ENCODE measurements at places on chromosomes 11 and 22.

DNA sequence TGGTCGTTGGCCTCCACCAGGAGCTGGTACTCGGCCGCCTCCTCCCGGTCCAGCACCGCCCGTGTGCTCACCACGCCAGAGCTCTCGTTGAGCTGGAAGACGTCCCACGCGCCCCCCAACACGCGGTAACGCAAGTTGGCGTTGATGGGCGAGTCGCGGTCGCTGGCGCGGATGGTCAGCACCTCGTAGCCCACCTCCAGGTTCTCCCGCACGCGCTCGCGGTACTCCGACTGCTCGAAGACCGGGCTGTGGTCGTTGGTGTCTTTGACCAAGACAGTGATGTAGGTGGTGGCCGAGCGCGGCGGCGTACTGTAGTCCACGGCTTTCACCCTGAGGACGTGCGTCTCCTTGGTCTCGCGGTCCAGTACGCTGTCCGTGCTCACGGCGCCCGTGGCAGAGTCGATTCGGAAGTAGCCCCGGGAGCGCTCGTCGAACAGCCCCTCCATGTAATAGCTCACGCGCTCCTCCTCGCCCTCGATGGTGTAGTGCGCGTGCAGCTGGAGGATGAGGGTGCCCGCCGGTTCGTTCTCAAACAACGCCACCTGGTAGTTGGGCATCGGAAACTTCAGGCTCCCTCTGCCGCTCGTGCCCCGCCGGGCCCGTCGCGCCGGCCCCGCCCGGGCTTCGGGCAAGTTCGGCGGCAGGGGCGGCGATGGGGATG is 1.4 kb downstream of the CELSR1 start:
- no peak for DNase-seq

DNA sequence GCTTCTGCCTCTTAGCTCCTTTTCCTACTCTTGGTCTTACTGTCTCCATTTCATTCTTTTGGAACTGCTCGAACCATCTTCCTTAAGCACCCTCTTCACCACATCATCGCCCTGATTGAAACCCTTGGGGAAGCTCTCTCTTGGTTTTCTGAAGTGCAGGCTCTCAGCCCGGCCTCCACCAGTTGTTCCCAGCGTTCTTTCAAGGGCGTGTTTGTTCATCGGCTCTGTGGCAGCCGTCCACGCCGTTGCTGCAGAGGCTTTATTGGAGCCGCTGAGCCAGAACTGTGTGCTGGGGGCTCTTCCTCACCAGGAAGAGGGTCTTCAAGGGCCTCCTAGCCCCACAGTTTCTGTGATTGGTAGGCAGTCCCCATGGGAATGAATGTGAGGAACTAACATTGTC is 214.1 kb downstream of the TBC1D22A start:
- no peak for DNase-seq

- DNase-seq = no peak
These were observed 54.0 kb upstream of the GCAT start for GRCh38 chr22:37753746-37754145.

GRCh38 chr11:128354476-128354875 is 232.9 kb downstream of the ETS1 start:
- DNase-seq = no peak

- no peak for DNase-seq
These were observed 27.9 kb downstream of the INCENP start for GRCh38 chr11:62151737-62152102.

- no peak for DNase-seq
These were observed 33.0 kb downstream of the GNB1L start for GRCh38 chr22:19821523-19822300.

- DNase-seq = no peak
These were observed 6.5 kb downstream of the FAR1 start for GRCh38 chr11:13674799-13675509.

GRCh38 chr11:25787416-25787815 is 544.5 kb upstream of the ANO3 start:
- no peak for DNase-seq

DNA sequence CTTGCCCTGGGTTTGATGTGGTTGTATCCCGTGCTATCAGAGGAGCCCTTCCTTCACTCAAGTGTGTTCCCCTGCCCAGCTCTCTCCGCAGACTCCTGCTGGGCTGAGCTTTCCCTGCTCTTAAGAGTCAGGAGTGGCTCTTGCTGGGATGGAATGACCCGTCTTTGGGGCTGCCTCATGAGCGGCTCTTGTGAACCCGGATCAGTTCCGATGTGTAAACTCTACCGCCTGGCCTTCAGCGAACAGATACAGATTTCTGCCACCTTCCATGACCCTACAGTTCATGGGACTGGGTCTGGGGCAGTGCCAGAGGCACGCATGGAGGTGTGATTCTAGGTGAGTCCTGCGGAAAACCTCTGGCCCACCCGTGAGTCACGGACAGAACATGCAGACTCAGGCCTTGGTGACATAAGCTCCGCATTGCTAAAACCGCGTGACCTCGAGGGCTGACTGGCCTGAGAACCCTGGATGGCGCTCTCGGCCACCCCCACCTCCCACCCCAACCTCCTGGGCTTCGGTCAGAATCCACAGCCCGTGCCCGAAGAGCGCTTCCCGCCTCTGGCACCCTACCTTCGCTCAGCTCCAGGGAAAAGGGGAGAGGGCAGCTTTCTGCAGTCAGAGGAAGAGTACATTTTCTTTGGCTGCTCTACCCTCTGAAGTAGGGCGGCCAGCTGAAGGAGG is 1.3 kb upstream of the ZBTB16 start:
- DNase-seq = no peak

DNA sequence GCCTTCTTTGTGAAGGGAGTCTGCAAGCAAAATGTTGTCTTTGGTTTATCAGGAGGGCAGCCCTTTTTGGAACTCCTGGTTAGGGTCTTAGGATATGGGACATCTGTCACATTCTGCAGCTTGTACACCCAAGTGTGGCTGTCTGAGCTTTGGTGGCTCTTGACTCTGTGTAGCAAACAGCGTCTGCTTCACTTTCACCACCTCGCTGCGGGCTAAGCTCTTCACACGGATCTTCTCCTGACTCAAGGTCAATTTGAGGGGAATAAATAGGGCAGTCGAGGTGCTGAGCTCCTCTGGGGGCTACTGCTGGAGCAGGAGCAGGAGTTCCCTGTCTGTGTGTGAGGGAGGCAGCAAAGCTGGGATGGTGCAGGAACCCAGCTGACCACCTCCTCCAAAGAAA is 10.6 kb downstream of the MICAL2 start:
- DNase-seq = no peak

DNA sequence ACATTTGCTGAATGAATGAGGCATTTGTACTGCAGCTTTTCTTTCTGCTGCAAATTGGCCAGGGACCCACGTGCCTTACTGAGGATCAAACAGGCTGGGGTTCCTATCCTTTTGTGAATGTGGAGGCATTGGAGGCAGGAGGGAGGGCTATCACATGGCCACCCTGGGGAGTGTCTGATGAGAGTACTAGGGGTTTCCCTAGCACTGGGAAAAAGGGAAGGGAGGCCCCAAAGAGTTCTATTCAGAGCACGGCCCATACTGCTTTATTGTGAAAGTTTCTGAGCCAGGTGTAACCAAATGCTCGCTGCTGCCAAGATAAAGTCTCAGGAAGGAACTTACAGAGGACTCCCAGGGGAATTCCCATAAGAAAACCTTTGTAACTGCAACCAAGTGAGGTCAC is 78.4 kb upstream of the ANO1 start:
- DNase-seq = no peak

GRCh38 chr22:25144522-25144921 is 55.1 kb upstream of the CRYBB3 start:
- DNase-seq = no peak

- DNase-seq = no peak
These were observed at the start of gene SYT8 for GRCh38 chr11:1834779-1835670. TSS of gene SYT8 (plus strand) at chr11:1834990. CDS start at chr11:1835106, 116 bp downstream.

GRCh38 chr11:12232160-12232559 is 121.8 kb downstream of the MICAL2 start:
- DNase-seq = no peak

DNA sequence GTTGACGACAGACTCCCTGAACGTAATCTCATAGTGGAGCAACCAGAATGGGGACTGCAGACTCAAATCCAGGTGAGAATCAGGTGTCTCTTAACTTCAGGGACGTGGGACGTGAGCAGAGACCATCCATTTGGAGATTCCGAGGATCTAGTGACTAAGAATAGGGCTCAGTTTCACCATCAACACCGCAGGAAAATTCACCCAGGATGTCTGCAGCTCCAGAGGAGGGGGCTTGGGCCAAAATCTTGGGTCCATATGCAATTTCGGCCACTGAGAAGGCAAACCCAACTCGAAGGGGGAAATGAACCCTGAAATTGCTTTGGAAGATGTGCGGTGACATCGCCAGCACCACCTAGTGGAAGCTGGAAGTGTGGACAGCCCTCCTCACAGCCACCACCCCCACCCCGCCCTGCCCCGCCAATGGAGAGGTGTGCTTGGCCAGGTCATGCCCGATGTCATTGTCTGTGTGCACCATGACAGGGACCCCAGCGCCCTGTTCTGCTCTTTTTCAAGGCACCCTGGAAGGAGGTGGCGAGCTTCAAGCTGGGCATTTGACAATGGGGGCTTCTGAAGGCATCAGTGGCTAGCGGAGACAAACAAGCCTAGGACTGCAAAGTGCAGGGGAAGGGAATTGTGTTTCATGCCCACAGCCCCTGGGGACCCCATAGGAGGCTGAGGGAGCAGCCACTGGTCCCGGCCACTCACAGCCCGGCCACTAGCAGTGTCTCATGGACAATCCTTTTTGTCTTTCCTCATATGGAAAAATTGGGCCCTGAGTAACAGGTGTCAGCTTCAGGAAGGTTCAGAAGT is 24.8 kb downstream of the APOL1 start:
- DNase-seq = peak; percentile 33

DNA sequence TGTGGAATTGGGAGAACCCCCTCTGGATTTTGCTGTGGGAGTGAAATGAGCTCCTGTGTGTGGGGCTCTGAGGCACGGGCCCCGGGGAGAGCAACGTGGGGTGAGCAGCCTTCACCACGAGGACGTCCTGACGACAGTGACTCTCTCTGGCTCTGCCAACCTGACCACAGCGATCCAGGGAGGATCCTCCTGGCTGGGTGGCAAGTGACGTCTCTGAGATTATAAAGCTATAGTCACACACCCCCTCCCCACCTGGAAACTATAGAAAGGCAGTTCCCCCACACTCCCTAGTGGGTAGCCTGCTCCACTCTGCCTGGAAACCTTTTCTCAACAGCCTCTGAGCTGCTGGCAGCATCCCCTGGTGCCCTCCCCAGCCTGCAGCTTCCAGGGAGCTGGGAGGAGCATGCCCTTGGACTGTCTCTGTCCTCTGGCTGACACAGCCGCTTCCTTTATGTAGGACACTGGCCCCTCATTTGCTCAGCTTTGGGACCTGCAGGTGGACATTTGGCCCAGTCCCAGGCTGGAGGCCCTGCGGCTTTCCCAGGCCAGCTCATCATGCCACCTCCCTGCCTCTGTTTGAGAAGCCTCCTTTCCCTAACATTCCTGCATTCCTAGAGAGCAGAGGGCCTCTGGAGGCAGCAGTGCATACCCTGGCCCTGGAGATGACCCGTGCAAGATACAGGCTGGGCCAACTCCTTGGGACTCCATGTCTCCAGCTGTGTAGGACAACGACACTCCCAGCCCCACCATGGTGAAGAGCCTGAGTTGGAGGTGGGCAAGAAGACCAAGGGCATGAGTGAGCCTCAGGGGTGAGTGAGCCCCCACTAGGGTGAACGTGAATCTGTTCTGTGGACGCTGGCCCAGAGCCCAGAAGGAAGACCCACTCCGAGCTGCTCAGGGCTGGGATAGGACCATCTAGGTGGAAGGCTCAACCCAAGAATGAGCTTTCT is 314.0 kb downstream of the NTM start:
- DNase-seq = no peak

GRCh38 chr22:24026733-24027132 is 15.6 kb downstream of the CABIN1 start:
- DNase-seq = no peak

GRCh38 chr11:2758751-2759150 is 59.0 kb upstream of the KCNQ1OT1 start:
- DNase-seq = no peak

DNA sequence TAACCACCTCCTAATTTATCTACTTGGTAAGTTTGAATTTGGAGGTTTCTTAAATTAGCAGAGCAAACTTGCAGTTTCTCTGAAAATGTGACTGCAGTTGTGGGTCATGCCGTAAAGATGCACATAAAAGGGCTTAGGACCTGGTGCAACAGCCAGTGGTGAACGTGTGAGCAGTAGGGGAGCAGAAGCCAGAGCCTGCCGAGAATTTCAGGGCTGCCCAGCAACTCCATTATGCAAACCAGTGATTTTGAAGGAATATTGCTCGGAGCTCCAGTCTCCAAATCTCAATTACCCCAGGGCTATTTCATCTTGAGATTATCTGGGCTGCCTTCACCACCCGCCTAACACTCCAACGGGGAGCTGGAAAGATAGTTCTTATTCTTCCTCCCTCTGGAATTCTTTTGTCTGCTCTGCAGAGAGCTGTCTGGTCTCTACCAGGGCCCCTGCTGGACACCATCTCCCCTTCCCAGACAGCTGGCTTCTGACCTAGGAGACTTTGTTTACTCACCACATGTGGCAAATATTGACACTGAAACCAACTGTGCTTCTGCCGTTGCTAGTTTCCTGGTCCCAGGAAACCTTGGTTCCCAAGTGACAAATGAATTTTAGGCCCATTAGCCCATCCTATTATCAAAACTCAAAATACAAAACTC is 93.9 kb downstream of the DSCAML1 start:
- no peak for DNase-seq

GRCh38 chr22:30181459-30182349 is 64.9 kb downstream of the LIF start:
- no peak for DNase-seq

- no peak for DNase-seq
These were observed 736.5 kb downstream of the DLG2 start for GRCh38 chr11:84890676-84891075.

DNA sequence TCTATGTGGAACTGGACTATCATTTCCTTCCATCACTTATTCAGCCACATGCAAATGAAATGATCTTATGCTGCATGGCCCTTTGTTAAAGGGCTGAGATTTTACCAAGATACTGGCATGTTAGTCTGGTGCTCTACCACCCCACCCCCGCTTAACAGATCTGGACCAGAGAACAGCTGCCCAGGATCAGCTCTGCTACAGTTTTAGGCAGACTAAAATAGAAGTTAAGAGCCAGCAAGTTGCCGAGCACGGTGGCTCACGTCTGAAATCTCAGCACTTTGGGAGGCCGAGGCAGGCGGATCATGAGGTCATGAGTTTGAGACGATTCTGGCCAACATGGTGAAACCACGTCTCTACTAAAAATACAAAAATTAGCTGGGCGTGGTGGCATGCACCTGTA is 4.6 kb downstream of the DDB1 start:
- no peak for DNase-seq

GRCh38 chr11:66489636-66490035 is 9.4 kb downstream of the DPP3 start:
- no peak for DNase-seq

DNA sequence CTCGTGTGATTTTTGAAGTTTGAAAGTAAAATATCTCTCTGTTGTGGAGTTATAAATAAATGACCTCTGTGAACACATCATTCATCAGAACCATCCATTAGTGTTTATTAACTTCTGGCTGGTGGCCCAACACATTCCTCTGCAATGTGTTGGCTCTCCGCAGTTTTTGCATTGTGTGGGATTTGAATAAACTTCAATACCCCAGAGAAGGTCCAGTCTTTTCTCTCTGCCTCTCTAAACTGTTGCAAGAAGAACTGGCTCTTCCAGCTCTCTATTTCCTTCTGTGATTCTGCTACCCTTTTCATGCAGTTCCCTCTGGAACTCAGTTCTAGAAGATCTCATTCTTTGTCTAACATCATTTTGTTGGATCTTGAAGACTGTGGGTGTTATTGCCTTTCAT is 125.0 kb upstream of the ARHGAP42 start:
- DNase-seq = no peak

All from stimulated activated CD4-positive, alpha-beta T cell treated with anti-CD3 and anti-CD28 coated beads, TNF-alpha, amount 100 ng/mL, for 4 hours (primary cell).